Stimulated activated naive CD8-positive, alpha-beta T cell treated with anti-CD3 and anti-CD28 coated beads, Interleukin-15, Interleukin-2, amounts not matched to agents 100 U/mL and 50 U/mL, for 24 hours (primary cell): ENCODE measurements at places on chromosomes 11 and 22.

DNA sequence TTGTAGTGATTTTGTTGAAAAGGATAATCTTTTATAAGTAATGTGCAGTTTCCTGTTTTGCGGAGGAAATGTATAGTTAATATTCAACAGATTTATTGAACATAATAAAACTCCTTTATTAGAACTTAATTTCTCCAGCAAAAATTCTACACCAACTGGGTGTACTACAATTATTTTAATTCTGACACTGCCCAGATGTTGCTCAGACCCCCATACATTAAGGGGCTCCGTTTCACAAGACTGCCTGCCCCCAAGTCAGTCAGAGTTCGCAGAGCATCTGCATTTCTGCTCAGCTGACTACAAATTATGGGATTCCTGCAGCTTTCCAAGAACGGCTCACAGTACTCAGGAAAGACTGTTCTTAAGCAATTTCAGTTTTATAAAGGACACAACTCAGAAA lies 6.2 kb downstream of the CEP57 start:
- DNase-seq, result no peak

GRCh38 chr22:47174671-47175112 lies 412.2 kb downstream of the TBC1D22A start:
- no peak for DNase-seq

DNA sequence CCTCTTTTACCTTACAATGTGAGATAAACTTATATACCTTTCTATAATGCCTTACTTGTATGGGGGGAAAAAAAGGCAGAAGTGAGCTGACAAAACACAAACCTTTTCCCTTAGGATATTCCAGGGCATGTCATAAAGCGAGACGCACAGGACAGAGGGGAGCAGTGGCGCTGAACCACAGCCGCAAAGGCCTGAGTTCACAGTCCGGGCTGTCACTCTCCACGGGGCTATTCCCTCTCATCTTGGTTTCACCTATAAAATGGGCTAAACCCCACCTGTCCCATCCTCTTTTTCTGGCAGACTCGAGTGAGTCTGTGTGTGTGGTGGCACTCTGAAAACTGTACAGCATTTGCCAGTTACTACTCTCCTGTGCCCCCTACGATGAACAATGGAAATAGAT lies 14.4 kb upstream of the FXYD2 start:
- DNase-seq, result no peak

DNA sequence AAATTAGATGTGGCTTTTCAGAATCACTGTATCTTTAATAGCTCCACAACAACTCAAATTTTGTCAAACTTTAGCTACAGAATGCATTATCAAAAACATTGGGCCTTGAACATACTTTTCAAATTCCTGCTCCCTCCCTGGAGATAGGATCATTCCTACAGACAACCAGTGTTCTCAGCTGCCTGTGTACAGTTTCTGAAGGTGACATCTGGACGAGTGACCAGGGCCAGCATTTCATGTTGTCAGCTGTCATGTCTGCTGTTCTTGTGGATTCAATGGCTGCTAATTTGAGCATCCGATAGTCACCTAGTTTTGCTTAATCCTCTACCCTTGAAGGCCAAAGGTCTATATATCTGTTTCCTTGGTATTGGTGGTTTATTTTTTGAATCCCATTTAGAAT lies 188.2 kb downstream of the DBX1 start:
- no peak for DNase-seq

DNA sequence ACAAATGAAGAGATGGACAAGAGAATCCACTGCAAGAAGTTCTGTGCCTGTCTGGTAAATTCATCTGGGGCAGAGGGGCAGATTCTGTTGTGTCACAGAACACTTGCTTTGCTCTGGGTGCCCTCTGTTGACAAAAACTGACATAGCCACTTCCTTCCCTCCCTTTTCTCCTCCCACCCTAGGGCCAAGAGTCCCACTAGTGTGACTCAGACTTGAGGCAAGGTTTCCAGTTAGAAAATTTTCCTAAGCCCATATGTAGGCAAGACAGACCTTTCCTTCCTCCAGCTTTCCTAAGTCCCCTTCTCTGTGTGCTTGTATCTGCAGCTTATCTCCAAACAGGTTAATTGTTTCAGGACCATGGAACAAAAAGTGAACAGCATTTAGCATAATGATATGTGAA lies 106.8 kb downstream of the RBFOX2 start:
- peak; percentile 40 for DNase-seq

GRCh38 chr22:30312053-30312452 lies 14.7 kb downstream of the TBC1D10A start:
- no peak for DNase-seq

DNA sequence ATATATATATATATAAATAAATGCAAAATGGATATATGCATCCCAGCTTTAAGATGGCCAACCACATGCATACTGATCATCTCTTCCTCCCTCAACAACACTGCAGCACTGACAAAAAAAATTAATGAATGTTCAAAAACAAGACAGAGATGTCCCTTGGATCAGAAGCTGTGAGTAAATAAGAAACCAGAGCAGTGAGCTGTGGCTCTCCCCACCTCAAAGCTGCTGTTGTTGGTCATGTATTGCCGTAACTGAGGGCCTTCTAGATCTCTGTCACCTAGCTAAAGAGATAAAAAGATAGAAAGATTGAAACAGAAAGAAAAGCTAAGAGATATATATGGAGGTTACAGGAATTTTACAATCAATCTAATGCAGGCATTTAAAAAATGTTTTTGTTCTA lies 15.5 kb upstream of the TMEM135 start:
- DNase-seq, result no peak

- no peak for DNase-seq
Measured at GRCh38 chr22:45834241-45834640, 142.7 kb downstream of the WNT7B start.

DNA sequence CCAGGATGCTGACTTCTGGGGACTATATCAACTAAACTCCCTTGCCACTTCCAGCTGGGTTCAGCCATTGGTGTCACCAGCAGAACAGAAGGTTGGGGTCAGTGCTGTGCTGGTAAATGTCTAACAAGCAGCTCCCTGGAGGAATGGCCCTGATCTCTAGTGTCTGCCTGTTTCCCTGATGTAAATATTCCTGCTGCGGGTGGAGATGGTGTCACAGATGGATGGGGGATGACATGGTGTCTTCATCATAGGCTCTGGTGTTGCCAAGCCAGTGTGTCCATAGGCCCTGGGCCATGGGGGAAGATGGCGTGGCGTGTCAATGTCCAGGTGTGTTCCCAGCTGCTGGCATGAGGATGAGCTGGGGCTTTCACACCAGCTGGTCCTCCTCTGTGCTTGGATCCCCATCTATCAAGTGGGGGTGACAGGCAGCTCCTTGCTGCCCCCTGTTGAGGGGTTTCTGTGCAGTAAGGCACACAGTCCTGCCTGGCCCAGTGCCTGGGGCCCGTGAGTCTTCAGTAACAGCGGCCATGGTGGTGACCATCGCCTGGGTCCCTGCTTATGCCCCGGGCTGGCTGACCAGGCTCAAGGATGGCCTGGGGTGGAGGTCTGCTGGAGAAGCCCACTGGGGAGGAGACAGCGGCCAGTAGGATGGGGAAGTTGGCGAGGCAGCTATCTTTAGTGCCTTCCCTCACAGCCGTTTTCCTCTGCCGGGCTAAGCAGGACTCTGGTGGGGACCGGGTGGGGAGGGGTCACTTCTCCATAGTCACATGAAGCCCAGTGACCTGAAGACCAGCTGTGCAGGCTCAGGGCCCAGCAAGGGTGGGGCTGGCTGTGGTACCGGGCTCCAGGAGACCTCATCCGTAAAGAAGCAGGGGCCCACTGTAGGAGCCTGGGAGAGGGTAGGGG lies 12.7 kb downstream of the RPL3 start:
- peak; percentile 73 for DNase-seq
